Placental epithelial cell (primary cell): ENCODE measurements at places on chromosomes 2 and 18. TPM values are rescaled to one million over a fixed set of nuclear protein-coding genes. Genes with fewer than 3 reads are reported as not detected.

The HEATR5B gene
- total RNA-seq: 20.8 and 35.5 TPM in 2 replicates

The MLPH gene
- total RNA-seq: 21.9 and 52.6 TPM in 2 replicates

The REG1B gene
- total RNA-seq: not detected in 2 replicates

The MEP1B gene
- total RNA-seq: under 0.01 and 0.11 TPM in 2 replicates

The SMYD1 gene
- not detected in 2 replicates for total RNA-seq

The RANBP2 gene
- total RNA-seq: 47.1 and 68.1 TPM in 2 replicates

The PARD3B gene
- 0.39 and 0.43 TPM in 2 replicates for total RNA-seq

The TMEM237 gene
- total RNA-seq: 21.2 and 27.9 TPM in 2 replicates

The IL1R2 gene
- total RNA-seq: 3.1 and 18.5 TPM in 2 replicates

The ABCG8 gene
- not detected in 2 replicates for total RNA-seq

The KIF5C gene
- total RNA-seq: under 0.01 TPM in 1 of 2 replicates, not detected in the other

The SLC23A3 gene
- total RNA-seq: 0.54 and 2.0 TPM in 2 replicates

The MYO5B gene
- total RNA-seq: 20.7 and 33.8 TPM in 2 replicates
